HepG2 (cell line): ENCODE measurements at places on chromosomes 2 and 18.

DNA sequence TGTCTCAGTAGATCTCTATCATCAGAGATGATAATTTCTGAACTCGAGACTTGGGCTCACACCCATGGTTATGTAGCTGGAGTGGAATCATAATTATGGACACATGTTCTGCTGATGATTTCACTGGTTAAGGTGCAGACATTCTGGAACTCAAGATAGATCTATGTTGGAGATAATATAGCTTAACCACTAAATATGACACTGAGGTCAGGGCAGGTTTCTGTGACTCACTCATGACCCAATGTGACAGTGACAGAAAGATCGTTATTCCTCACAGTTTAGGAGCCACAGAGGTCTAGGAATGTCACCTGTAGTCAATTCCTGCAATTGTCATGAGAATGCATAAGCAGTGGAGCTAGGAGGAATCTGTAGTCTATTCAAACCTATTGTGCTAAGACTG is 828.6 kb downstream of the TRIB2 start:
- no peak for DNase-seq

DNA sequence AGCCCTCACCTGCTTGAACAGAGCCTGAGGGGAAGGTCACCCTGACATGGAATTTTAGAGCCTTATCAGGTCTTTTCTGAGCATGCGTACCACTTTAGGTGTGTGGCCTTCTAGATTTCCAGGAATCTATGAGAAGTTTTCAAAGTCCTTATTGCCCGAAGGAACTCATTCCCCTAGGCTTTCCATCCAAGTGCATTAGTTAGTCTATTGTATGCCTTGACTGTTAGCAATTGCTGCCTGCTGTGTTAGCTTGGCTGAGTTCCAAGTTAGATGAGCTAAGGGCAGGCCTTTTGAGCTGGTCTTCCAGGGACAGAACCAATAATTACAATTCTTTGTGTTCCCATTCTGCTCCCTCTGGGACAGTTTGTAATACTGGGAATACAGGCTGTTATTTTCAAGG is 30.8 kb upstream of the PUM2 start:
- DNase-seq = peak; percentile 59

GRCh38 chr18:23938043-23938756 is 76.4 kb upstream of the TTC39C start:
- no peak for DNase-seq

GRCh38 chr2:188952901-188953300 is 21.3 kb upstream of the COL3A1 start:
- no peak for DNase-seq

GRCh38 chr2:37698931-37699481 is 27.6 kb upstream of the CDC42EP3 start:
- DNase-seq = no peak

DNA sequence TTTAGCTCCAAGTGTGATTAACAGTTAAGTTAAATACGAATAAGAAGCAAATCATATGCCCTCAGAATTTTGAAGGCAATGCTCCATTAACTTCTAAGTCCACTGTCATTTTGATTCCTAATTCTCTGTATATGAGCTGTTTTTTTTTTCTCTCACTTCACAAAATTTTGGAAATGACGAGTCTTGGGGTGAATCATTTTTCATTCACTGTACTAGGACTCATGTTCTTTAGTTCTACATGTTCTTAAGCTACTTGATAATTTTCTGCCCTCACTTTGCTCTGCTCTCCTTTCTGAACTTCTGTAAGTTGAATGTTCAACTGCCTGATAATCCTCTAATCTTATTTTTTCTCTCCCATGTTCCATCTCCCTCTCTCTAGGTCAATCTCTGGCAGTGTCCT is 141.0 kb downstream of the THADA start:
- DNase-seq = no peak

GRCh38 chr2:160322320-160322719 is 122.2 kb upstream of the ITGB6 start:
- no peak for DNase-seq

DNA sequence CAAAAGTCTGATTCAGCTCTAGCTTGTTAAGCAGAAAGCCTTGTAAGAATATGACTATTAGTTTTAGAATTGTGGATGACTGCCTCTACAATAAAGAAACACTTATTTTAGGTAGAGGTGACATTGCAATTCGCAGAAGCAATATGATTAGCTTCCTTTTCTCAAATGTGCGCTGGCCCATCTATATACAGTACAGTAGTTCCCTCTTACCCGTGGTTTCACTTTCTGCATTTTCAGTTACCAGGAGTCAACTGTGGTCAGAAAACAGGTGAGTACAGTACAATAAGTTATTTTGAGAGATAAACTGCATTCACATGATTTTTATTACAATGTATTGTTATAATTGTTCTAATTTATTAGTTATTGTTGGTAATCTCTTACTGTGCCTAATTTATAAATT is 405.1 kb downstream of the GPD2 start:
- DNase-seq = no peak

GRCh38 chr2:56682397-56682760 is 498.6 kb downstream of the CCDC85A start:
- DNase-seq = no peak

- no peak for DNase-seq
Measured at GRCh38 chr2:241895427-241895711, 25.8 kb downstream of the RTP5 start.

- no peak for DNase-seq
Measured at GRCh38 chr2:118925476-118925875, 16.5 kb upstream of the MARCO start.

- no peak for DNase-seq
Measured at GRCh38 chr18:9874728-9875127, 11.0 kb upstream of the TXNDC2 start.

DNA sequence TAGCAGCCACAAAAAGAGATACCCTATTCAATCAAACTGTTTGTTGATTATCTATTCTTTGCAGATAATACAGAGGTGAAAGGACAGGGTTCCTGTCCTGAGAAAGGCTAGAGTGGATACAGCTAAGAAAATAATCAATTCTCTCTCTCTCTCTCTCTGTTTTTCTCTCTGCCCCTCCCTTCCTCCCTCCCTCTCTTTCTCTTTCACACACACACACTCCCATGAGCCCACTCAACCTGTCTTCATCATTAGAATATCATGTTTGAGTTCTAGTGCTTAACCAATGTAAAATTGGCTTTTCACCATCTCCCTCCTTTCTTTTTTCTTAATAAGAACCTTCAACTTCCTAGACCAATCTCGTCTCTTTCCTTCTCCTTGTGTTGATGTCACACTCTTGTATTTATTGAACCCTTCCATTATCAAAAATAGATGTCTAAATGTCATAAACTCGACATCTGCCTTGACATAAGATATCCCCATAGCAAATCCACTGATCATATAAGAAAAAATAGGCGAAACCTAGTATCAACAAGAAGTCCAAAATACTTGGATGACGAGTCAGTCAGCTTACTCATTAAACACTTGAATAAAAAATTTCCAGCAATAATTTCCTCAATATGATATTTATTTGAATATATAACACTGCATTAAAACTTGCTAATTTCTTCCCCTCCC is 42.8 kb upstream of the CYTIP start:
- no peak for DNase-seq

DNA sequence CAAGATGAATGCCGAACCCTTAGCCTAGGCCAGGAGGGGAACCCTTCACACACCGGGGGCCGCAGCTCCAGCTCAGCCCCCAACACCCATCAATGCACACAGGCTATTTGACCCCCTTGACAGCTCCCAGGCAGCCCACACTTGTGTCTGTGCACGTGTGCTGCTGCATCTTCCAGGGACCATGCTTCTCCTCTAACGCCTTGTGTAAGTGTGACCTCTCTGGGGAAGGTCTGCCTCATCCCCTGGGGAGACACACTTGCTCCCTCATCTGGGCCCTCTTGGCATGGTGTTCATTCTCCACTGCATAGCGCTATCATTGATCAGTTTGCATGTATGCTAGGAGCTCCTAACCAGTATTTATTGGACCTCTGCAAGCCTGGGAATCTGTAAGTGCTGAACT is 120.0 kb upstream of the FHL2 start:
- peak; percentile 19 for DNase-seq

GRCh38 chr18:54465502-54465901 is 107.8 kb downstream of the C18orf54 start:
- DNase-seq = no peak
